SJCRH30 (cell line): ENCODE measurements at places on chromosomes 13 and 19. TPM values are rescaled to one million over a fixed set of nuclear protein-coding genes. Genes with fewer than 3 reads are reported as not detected.

GRCh38 chr19:34879563-34879962 lies 47.1 kb upstream of the ZNF30 start:
- no peak for DNase-seq

Gene NLRP4
- total RNA-seq: not detected in 2 replicates

DNA sequence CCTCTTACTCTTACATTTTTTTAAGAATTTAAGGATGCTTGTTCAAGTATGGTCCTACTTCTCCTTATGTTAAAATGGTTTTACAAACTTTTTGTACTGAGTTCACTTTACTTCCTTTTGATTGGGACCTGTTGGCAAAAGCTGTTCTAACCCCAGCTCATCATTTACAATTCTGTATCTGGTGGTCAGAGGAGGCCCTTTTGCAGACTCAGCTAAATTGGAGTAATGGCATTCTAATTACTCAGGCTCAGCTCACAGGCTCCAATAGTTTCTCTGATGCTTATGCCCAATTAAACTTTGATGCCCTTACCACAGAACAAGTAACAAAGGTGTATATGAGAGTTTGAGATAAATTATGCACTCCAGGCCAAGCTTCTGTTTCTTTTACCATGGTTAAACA lies 1632.0 kb downstream of the UQCRFS1 start:
- DNase-seq: no peak

Gene BRME1
- 10.0 and 11.7 TPM in 2 replicates for total RNA-seq

DNA sequence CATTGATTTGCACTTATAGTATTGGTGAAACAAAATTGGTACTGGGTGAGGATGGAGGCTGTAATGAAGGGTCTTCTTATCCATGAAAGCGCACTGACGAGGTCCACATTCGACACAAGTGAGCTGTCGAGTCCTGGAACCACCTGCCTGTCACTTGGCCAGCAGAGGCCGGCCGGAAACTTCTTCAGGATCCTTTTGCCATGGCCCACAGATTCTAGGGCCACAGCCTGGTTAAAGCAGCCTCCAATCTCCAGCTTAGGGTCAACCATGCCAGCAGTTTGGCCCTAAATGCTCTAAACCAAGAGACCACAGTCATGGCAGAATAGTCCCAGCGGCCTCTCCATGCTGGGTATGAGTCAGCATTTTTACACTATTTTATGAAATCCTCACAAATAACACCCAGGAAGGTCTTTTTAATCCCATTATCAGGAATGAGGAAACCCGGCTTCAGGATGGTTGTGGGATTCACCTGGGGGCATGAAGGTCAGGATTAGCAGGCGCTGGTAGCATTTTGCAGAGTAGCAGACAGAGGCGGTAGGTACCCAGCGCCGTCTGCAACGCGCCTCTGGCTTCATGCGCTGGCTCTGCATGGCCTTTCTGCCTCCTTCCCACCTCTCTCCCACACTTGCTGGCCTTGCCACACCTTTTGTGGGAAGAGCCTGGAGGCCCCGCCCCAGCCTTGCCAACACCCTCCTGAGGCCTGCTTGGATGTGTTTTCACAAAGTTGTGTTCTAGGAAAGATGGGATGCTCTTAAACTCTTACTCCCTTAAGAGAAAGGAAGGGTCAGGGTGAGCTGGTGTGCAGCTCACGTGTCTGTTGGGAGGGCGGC lies 15.2 kb downstream of the GAS6 start:
- no peak for DNase-seq

DNA sequence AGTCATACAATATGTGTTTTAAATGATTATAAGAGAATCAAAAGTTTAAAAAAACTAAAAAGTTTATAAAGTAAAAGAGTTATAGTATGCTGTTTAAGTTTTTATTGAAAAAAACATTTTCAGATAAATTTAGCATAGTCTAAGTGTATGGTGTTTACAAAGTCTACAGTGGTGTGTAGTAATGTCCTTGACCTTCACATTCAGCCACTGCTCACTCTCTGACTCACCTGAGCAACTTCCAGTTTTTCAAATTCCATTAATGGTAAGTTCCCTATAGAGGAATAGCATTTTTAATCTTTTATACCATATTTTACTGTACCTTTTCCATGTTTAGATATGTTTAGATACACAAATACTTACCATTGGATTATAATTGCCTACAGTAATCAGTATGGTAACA lies 842.4 kb upstream of the KLHL1 start:
- no peak for DNase-seq

GRCh38 chr19:2553510-2553909 lies 77.6 kb downstream of the GADD45B start:
- DNase-seq: no peak

DNA sequence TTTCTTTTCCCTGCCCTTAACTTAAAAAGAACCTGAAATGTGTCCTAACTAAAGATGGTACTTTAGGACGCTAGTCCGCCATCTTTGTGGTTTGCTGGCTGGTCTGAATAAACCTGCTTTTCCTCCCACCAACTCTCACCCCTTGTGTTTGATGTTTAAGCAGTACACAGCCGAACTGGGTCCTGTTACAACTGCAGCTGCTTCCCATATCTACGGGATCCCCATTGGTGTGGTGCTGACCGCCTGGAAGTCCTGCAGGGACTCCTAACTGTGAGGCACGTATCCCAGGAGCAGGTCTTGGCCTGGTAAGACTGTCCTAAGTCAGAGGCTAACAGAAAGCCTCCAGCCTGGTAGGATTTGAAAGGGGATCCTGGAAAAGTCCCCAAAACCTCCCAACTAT lies 40.9 kb upstream of the VSTM2B start:
- no peak for DNase-seq

Gene RUBCNL
- total RNA-seq: 1.8 TPM in 2 replicates

DNA sequence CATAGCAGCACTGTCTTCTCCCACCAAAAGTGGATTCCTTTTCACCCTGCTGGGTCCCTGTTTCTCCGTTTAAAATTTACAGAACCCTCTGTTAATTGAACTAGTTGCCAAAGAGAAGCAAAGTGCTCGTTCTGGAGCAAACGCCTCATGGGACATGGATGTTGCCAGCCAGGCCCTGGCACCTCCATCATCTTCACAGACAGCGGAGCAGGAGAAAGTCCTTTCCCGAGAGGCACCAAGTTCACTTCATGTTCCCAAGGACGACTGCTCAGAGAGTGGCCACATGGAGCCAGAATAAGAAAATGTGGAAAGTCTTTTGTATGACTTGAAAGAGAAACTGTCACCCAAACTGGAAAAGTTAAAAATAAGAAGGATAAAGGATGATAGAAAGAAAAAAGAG lies 151.5 kb downstream of the SOX1 start:
- DNase-seq: no peak

GRCh38 chr19:51179256-51179655 lies 37.2 kb downstream of the SIGLEC7 start:
- no peak for DNase-seq

Gene GMIP
- 3.2 and 4.6 TPM in 2 replicates for total RNA-seq

- no peak for DNase-seq
Observed at GRCh38 chr13:78323848-78324247, 279.5 kb downstream of the POU4F1 start.

Gene C19orf38
- not detected in 2 replicates for total RNA-seq

- DNase-seq: peak; percentile 30
Observed at GRCh38 chr19:44212866-44213346, 574 bp downstream of the ZNF227 start.

- no peak for DNase-seq
Observed at GRCh38 chr13:67278235-67278634, 48.1 kb upstream of the PCDH9 start.

GRCh38 chr13:113452942-113453901 lies at the start of gene ADPRHL1:
ADPRHL1 (minus strand) TSS chr13:113453488; CDS start chr13:113453437, 51 bp downstream.
- DNase-seq: peak; percentile 26

DNA sequence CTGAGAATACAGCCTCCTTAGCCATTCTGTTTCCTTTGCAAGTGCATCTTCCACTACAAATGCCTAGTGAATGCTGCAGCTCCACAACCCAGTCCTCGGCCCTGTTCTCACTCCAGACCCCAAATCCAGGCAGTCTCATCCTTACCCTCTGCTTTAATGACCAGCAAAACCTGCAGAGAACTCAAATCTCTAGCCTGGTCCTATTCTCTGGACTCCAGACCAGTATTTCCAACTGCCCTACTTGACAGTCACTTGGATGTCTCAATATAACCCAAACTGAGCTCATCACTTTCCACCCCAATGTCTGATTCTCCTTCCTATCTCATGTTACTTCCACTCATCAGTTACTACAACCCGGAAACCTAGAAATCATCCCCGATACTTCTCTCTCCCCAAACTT lies 2.6 kb upstream of the EBPL start:
- no peak for DNase-seq

Gene RNF225
- total RNA-seq: 0.20 and 0.38 TPM in 2 replicates

Gene ZBTB7A
- total RNA-seq: 8.2 and 8.6 TPM in 2 replicates

Gene SPIB
- 0.83 and 2.8 TPM in 2 replicates for total RNA-seq

DNA sequence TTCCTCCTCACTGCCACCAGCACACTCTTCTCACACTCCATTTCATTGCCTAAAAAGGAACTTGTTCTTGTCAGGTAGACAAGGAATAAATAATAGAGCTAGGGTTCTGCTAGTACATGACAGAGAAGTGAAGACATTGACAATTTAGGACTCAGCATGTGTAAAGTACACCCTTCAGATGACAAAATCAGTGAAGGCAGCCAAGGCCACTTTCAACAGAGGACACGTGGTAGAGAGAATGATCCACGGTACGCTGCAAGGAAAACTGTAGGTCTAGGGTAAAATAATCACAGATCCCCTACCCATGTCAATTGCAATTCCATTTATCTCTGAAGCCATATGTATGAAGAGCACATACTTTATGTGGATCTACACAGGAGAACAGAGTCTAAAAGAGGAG lies 7.2 kb upstream of the SPATA13 start:
- no peak for DNase-seq

DNA sequence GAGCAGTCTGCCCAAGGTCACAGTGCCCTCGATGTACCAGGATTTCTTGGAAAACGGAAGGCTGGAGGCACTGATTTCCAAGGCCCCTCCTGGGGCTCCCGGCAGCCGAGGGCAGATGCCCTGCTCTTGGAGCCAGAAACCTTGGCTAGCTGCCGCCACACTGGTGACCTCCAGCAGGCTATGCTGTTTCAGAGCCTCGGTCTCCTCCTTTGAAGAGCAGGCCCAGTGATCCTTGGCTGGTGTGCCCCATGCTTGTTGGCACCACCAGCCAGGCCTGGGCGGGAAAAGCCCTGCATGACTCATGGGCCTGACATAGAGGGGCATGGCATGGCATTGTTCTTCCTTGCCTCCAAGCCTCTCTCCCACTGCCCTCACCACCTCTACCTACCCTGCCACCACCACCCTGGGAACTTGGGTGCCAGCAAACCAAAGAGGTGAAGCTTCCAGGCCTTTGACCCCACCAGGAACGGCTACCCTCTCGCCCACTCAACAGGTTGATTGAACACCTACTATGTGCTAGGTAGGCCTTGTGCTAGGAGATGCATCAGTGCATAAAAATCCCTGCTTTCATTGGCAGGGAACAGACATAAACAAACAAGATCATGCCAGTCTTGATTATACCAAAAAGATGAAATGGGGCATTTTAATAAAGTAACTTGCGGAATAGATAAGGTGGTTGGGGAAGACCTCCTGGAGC lies 1.6 kb upstream of the CLEC11A start:
- no peak for DNase-seq

DNA sequence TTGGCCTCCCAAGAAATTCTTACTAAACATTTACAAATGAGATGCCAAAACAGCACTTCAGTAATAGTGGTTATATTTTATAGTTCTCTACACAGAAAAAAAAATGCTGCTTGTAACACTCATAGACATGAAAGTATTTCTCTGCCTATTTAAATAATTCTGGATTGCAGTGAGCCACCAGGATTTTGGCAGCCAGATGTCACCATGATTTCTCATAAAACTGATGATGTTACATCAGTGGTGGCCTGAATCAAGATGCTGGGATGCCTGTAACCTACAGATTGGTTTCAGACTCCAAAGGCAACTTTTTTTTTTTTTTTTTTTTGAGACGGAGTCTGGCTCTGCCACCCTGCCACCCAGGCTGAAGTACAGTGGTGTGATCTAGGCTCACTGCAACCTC lies 2.7 kb upstream of the CAPS start:
- DNase-seq: no peak

DNA sequence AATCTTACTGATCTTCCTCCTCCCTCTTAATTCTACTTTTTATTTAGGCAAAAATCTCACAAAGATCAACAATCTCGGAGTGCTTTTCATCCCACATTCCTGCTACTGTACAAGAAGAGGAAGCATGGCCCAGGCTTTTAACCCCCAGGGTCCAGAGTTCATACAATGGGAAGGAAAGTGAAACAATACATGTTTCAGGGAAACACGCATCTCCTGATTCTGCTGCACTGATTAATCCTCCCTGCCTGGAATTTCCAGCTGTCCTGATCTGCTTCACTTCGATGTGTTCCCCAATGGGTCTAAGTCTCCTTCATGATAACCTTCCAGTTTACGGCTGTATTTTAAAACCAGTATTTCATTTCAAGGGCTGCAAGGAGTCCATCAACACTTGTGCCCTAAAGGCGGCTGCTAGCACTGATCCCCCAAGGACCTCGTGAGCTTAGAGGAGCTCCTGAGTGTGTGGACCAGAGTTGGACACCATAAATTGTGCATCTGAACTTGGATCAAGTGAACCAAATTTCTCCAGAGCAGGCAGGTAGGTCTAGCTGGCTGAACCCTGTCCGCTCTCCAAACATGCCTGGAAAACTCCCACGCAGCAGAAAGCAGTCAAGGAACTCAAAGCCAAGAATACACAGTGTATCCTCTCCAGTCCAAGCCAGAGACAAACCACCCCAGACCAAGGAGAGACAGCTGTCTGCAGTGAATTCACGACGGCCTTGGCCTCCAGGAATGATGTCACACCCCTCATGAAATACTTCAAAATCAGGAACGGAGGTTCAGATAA lies 44.3 kb downstream of the COL4A1 start:
- no peak for DNase-seq

Gene ZNF699
- 4.3 and 5.4 TPM in 2 replicates for total RNA-seq

DNA sequence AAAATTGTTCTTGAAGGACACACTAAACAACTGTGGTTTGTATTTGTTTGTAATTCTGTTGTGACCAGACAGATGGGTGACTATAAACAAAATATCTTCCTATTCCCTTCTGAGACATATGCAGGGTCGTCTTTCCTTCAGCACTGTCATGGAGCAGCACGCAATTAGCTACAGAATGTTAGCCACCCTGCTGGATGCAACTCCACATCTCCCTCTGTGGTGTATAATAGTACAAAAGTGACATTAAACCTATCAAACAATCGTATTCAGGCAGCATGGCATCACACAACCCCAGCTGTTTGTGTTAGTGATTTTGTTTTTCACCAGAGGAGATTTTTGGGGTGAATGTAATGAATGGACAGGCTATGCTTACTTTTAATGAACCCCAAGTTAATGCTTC lies 146.2 kb downstream of the GPC6 start:
- no peak for DNase-seq

GRCh38 chr19:31517224-31518180 lies 168.3 kb upstream of the TSHZ3 start:
- peak; percentile 33 for DNase-seq

Gene IGFL1
- not detected in 2 replicates for total RNA-seq

GRCh38 chr13:29503041-29503837 lies 92.2 kb downstream of the SLC7A1 start:
- DNase-seq: no peak

Gene CEACAM4
- not detected in 2 replicates for total RNA-seq

- DNase-seq: no peak
Observed at GRCh38 chr13:80116107-80116506, 224.8 kb downstream of the SPRY2 start.

GRCh38 chr13:31168166-31168565 lies 6.5 kb upstream of the HSPH1 start:
- DNase-seq: no peak

Gene MAST3
- total RNA-seq: 4.3 and 4.5 TPM in 2 replicates
